ENCODE measurements at places on chromosomes 1 and 21.

- no peak for DNase-seq
Observed at GRCh38 chr1:9198538-9199361, 35.8 kb upstream of the H6PD start.

- no peak for DNase-seq
Observed at GRCh38 chr1:29550119-29550841, 314.0 kb downstream of the PTPRU start.

GRCh38 chr1:31976401-31976800 lies 37.3 kb upstream of the KHDRBS1 start:
- no peak for DNase-seq

- no peak for DNase-seq
Observed at GRCh38 chr1:232150770-232151548, 479.0 kb downstream of the SIPA1L2 start.

GRCh38 chr21:45021428-45022347 lies 52.7 kb upstream of the ADARB1 start:
- no peak for DNase-seq

DNA sequence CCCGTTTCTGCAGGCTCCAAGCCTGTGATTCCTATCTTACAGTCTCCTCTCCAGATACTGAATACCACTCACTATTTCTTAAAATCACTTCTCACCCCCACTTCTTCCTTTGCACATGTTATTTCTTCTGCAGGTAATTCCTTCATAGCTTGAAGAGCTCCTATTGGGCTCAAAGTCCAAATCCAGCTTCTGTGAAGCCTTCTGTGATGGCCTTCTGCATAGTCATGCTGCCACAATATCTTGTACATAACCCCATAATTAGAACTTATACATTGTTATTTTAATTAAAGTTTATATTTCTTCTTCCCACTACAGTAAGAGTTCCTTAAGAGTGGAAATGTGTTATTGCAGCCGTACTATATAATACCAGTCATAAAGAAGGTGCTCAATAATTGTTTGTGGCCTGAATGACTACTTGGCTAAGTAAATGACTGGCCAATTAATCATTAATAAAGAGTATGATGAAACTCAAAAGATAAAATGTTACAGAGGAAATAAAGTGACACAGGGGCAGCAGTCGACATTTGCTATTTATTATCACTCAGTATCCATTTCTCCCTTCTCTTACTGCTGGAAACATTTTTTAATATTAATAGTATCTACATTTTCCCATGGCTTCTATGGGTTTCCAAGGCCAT lies 886.6 kb downstream of the TTLL7 start:
- no peak for DNase-seq

- DNase-seq: no peak
Observed at GRCh38 chr21:41570791-41571355, 62.9 kb upstream of the TMPRSS2 start.

GRCh38 chr21:33205476-33205875 lies 24.3 kb upstream of the IFNAR2 start:
- no peak for DNase-seq

GRCh38 chr1:227795732-227796131 lies 19.7 kb upstream of the PRSS38 start:
- no peak for DNase-seq

DNA sequence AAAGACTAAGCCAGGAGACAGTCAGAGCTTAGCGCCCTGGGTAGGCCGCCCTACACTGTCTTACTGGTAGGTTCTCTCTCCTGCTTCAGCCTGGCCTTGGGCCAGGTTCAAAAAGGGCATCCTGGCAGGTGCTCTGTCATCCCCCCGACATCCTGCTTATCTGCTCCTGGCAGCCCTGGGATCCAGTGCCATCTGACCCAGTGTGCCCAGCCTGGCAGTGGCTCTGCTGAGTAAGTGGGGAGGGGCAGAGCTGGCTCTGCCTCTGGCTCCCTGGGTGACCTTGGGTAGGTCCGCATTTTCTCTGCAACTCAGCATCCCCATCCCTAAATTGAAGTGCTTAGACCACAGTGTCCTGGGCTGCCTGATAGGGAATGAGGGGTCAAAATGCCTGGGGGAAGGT lies 549.9 kb downstream of the PTPRU start:
- DNase-seq: no peak

- DNase-seq: no peak
Observed at GRCh38 chr1:239817276-239817675, 274.4 kb upstream of the FMN2 start.

- DNase-seq: no peak
Observed at GRCh38 chr21:26842974-26843932, 2.0 kb downstream of the ADAMTS1 start.

- no peak for DNase-seq
Observed at GRCh38 chr1:28136922-28137613, 39.4 kb downstream of the PTAFR start.

GRCh38 chr1:235176486-235176885 lies 15.4 kb upstream of the RBM34 start:
- DNase-seq: no peak

- DNase-seq: no peak
Observed at GRCh38 chr1:234148350-234148749, 224.9 kb upstream of the COA6 start.

- no peak for DNase-seq
Observed at GRCh38 chr1:192795916-192796618, 12.8 kb upstream of the RGS2 start.

DNA sequence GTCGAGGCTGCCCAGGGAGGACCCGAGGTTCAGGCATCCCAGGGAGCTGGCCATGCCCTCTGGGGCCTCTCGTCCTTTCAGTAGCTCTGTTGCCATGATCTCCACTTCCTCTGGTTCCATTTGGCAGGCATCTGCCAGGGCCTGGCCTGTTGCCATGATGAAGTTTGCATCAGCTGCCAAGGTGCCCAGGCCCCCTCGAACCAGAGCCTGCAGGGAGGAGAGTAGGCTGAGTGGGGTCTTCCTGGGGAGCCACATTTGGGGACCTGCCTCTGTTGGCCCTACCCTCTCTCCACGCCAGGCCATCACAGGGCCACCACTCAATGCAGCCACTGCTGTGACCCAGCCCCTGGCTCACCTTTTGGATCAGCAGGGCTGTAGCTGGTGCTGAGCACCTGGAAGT lies 16.4 kb upstream of the KIF21B start:
- no peak for DNase-seq

DNA sequence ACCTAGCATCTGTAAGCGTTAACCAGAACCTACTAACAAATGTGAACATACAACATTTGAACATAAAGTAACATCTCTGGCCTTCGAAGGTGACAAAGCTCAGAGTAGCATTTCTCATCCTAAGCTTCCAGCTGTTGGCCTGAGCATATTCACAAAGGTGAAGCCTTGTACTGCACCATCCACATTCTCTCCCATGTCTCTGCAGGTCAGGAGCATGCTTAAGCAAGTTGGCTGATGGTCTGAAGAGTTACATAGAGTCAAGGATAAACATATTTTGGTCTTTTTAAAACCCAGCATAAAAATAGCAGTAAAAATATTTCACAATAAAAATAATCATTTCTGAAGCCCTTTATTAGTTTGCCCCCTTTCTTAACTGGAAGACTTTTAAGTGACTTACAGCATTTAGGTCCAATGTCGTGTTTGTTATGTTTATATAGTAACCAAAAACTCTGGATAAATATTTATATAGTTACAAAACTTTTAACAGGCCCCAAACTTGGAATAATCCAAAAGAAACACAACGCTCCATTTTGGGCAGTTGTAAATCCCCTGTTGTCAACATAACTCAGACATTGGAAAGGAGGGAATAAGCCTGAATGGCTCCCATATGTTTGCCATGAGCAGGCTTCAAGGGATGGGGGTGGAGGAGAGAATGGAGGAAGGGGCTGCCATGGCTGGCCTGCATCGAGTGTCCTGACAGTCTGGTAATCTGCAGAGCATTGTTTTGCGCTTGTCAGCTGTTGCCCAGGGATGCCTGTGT lies 42.8 kb upstream of the ENAH start:
- DNase-seq: no peak

- DNase-seq: no peak
Observed at GRCh38 chr21:25974964-25975363, 195.6 kb downstream of the APP start.

- no peak for DNase-seq
Observed at GRCh38 chr1:219189952-219190351, 16.3 kb downstream of the LYPLAL1 start.

- no peak for DNase-seq
Observed at GRCh38 chr1:60657926-60658325, 424.4 kb upstream of the NFIA start.

- no peak for DNase-seq
Observed at GRCh38 chr1:54358503-54359168, 47.6 kb downstream of the SSBP3 start.

DNA sequence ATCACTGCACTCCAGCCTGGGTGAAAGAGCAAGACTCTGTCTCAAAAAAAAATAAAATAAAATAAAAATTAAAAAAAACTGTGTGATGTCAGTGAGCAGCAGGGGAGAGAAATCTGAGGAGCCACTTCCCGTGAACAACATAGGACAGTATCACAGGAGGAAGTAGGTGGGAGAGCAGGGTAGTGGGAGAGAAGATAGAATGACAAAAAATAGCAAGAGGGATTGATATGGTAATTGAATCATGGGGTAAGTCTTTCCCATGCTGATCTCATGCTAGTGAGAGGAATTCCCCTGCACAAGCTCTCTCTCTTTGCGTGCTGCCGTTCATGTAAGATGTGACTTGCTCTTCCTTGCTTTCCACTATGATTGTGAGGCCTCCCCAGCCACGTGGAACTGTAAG lies 81.6 kb upstream of the PBX1 start:
- no peak for DNase-seq

DNA sequence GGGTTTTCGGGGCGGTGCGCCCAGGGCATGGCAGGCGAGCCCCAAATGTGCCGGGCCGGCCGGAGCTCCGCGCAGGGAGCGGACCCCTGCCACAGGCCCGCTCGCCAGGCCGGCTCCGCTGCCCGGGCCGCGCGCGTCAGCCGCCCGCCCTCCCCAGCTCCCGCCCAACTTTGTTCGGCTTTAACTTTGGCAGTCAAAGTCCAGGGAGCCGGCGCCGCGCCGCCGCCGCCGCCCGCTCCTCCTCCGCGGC lies 488 bp downstream of the SLC35D1 start:
- no peak for DNase-seq

DNA sequence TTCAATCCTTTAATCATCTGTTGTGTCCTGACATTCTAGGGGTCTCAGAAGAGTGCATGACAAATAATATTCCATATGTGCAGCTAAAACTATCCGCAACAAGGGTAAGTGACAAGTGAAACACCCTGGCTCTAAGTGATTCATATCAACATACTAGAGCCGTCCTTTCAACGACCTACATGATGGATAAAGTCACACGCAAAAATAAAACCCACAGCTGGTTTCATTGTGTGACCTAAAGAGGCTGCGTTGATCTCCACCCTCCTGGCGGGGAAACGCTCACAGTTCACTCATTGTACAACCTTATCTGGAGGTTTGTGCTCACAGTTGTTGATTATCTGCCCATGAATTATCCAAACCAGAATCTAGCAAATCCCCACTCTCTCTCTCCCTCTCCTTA lies 365.3 kb upstream of the PKN2 start:
- DNase-seq: no peak

GRCh38 chr1:50968821-50969610 lies 1.0 kb upstream of the CDKN2C start:
- DNase-seq: no peak

DNA sequence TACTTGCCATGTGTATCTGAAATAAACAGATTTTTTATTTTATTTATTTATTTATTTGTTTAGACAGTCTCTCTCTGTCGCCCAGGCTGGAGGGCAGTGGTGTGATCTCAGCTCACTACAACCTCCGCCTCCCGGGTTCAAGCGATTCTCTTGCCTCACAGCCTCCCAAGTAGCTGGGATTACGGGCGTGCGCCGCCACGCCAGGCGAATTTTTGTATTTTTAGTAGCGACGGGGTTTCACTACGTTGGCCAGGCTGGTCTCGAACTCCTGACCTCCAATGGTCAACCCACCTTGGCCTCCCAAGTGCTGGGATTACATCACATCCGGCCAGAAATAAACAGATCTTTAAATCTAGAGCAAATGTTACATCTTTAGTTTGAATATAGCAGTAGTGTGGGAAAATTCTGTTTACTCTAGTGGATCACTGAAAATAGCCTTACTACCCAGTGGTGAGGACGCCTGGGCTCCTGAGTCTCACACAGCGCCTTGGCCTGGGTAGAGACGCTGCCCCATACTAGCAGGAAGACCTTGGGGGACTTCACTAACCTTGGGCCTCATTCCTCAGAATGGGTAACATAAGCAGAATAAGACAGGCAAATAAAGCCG lies 709 bp downstream of the GART start:
- no peak for DNase-seq

DNA sequence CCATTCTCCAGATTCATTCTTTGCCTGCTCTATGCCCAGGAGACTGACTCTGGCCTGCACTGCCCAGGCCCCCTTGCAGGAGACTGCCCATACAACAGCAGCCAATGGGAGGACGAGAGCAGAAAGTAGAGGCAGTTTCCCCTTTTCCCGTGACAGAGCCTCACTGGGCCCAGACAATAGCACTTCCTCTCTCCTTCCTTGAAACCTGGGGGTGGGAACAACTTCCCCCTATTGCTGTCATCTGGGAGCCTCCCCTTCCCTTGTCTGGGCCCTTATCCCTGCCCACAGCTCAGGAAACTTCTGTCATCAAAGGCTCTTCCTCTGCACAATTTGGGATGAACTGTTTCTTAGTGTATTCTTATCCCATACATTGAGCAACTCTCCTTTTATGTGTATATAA lies 60.8 kb upstream of the KCNJ15 start:
- no peak for DNase-seq

DNA sequence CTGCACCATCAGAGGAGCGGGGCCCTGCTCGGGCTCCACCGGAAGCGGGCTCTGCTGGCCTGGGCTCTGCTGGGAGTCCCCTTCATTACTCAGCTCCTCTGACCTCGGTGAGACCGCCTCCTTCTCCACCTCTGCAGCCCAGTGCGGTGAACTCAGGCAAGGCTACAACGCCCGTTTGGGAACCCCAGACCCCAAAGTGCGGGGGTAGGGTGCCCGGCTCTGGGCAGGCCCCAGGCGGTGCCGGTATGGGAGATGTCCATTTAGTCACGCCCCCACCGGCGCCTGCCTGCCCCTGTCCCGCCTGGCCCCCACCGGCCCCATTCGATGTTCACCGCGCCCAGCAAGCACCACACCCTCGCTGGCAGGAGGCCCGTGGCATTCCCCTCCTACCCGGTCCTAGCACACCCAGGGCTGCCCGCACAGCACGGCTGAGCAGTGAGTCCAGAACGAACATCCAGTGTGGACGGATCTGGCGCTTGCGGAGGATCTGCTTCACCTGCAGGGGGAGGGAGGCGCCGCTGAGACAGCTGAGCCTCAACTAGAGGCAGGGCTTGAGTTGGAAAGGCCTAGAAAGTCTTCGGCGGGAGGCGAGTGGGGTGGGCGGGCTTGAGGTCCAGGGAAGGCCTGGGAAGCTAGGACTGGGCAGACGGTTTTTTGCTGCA lies 10.0 kb downstream of the MAP3K6 start:
- no peak for DNase-seq

GRCh38 chr21:25929856-25930520 lies 195.2 kb downstream of the GABPA start:
- no peak for DNase-seq

DNA sequence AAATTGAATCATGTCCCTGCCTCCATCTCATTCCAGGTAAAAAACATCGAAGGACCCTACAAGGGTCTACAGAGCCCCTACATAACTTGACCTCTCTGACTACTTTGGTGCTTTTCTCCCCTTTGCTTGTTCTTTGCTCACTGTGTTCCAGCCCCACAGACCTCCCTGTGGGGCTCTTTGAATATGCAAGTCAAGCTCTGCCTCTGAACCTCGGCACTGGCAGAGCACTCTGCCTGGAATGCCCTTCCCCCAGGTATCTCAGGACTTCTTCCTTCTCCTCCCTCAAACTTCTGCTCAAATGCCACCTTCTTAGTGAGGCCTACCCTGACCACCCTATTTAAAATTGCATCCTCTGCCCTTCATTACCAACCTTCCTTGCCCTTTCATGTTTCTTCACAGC lies 87.8 kb upstream of the CD34 start:
- no peak for DNase-seq

Measured in activated CD4-positive, alpha-beta T cell treated with anti-CD3 and anti-CD28 coated beads for 24 hours (primary cell).